ENCODE measurements at places on chromosomes 7 and 10.

DNA sequence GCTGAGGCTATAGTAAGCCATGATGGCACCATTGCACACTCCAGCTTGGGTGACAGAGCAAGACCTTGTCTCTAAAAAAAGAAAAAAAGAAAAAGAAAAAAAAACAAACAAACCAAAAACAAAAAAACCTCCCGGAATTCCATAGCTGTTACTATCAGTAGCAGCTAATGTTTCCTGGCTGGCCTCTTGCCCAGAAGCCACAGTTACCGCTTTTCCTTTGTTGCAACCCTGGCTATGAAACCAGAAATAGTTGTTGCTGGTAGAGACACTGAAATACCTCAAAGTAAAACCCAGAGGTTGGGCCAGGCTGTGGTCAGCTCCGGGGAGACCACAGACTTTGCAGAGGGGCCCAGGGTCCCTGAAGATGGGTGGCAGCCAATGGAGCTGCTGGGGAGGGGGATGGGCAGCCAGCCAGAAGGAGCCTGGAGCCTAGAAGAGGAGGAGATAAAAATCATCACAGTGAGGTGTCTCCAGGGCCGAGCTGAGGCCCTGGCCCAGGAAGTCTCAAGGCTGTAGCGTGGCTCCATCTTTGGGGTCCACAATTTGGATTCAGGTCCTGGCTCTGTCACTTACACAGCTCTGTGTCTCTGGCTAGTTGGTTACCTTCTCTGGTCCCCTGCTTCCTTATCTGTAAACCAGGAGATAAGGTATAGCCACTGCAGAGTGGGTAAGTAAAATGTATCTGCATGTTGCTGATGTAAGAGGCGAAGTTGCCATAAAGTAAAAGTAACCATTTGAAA lies 3.4 kb upstream of the CHST12 start:
- DNase-seq = peak; percentile 99

- no peak for DNase-seq
Observed at GRCh38 chr7:149883048-149883438, 9.3 kb downstream of the ATP6V0E2 start.

GRCh38 chr10:62239994-62240393 lies 28.6 kb downstream of the RTKN2 start:
- peak; percentile 22 for DNase-seq

DNA sequence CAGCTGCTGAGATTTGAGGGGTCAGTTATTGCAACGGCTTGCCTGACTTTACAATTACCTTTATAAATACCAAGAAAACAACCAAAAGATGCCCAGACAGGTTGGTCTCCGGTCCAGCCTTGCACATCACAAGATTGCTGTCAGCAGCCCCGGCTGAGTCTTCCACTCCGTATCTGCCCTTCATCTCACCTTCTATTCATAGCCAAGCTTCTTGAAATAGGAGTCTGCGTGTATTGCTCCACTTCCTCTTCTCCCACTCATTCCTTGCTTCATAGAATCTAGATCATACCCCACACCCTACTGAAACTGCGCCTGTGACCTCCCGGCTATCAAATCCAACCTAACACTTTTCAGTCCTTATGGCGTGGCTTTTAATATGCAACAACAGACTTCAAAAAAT lies 31.1 kb upstream of the USP6NL start:
- no peak for DNase-seq

- peak; percentile 96 for DNase-seq
Observed at GRCh38 chr7:20241194-20241910, 24.2 kb upstream of the MACC1 start.

- DNase-seq = no peak
Observed at GRCh38 chr10:69375307-69376151, 41.2 kb downstream of the TACR2 start.

DNA sequence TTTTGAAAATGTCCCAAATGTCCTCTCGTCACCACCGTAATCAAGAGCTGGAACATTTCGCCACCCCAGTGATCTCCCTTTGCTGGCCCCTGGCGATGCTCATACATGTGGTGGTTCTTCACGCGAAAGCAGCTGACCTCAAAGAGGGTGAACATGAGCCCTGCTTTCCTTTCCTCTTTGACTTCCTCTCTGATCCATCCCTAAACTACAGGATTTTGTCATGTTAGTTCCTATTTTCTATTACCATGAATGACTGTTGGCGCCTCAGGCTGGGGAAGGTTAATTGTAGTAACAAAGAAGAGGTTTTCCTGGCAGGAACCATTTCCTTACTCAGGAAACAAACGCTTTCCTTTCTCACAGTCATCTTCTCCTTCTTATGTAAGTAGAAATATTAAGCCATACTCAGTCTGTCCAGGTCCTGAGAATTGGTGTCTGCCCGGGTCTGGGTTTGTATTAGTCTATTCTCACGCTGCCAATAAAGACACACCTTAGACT lies 114.5 kb downstream of the INSYN2A start:
- DNase-seq = no peak

GRCh38 chr7:23285657-23286646 lies 13.2 kb upstream of the MALSU1 start:
- no peak for DNase-seq

GRCh38 chr10:107341281-107341680 lies 176.8 kb upstream of the SORCS1 start:
- DNase-seq = no peak

- no peak for DNase-seq
Observed at GRCh38 chr10:107144490-107144889, 20.0 kb downstream of the SORCS1 start.

DNA sequence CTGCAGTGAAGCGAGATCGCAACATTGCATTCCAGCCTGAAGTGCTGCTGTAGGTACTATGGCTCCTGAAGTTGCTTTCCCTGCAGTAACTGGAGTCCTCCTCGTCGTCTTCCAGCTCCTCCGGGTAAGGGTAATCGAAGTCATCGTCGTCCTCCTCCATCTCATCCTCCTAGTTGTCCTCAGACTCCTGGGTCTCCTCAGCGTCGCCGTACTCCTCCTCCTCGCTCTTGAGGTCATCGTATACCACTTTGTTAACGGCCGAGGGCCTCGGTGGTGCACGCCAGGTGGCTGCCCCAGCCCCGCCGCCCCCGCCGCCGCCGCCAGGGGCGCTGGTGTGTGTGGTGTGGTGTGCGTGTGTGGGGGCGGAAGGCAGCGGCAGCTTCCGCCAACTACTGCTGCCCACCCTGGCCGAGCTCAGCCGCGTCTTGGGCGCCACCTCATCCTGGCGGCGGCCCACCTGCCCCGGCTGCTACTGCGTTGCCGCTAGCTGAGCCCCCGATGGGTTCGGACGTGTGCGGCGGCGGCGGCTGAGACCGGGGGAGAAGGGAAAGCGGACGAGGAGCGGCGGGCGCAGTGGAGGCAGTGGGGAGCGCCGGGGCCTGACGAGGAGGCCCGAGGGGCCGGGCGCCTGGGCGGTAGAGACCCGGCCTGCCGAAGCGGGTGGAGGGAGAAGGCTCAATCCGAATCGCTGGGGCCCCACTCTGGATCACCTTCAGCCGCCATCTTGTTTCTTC lies 11.8 kb upstream of the ACBD5 start:
- DNase-seq = peak; percentile 68

- DNase-seq = peak; percentile 20
Observed at GRCh38 chr7:136588216-136588615, 280.2 kb upstream of the CHRM2 start.

DNA sequence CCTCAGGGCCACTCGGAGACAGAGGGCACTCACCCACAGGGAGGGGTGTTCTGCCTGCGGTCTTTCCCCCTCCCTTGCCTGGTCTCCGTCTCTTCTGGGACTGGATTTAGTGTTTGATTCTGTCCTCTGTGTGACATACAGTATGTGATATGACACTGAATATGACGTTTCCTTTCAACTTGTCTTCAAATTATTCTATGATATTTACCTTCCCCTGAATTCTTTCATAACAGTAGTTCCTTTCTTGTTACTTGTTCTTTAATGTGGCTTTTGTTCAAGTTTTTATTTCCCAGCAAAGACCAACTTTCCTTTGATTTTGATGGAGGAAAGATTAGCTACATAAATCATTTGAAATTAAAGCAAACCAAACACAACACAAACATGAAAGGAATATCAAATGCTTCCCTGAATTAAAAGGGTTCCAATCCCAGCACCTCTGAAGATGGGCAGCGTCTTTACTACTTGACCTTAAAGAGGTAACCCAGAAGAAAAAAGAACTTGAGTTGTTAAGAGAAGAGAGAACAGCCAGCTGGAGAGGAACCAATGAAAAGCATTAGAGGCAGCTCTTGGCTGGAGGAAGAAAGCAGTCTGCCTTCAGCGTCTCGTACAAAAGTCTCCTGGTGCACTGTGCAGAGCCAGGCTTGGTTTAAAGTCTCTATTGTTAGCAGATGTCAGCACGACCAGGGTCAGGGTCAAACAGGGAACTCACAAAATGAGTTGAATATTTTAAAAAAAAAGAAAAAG lies 18.3 kb upstream of the RHEB start:
- DNase-seq = no peak

DNA sequence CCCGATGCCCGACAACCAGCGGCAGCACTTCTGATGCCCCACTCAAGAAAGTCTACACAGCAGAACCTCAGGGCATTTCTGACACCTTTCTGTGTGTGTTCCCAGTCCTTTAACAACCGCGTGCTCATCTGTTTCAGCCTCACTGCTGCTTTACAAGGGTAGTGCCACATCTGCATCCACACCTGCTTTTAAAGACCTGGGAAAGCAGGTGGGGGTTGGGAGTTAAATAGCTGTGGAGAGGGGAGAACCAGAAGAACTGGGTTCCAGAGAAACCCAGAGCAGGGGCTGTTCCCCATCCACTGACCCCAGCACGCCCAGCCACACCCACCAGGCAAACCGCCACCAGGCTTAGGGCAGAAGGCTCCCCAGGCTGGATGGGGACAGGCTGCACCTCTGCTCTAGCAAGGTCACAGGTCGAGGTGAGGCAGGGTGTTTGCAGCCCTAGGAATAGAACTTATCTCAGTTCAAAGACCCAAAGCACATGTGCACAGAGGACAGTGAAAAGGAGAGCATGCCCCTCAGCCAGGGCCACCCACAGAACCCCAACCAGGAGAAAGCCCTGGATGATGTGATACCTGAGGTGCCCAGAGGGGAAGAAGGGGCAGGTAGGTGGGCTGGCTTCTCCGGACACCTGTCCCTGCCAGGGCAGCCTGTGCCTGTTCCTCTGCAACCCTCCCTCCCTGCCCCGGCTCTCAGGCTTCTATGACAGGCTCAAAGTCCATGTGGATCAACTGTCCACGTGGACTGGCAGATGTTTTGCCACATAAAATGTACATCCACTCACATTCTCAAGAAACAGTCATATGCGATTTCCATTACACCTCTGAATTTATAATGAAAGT lies 51.3 kb downstream of the COBL start:
- DNase-seq = no peak

GRCh38 chr10:113329121-113329596 lies 223.7 kb upstream of the HABP2 start:
- DNase-seq = peak; percentile 95

GRCh38 chr7:40348126-40348728 lies 213.4 kb downstream of the SUGCT start:
- DNase-seq = no peak

DNA sequence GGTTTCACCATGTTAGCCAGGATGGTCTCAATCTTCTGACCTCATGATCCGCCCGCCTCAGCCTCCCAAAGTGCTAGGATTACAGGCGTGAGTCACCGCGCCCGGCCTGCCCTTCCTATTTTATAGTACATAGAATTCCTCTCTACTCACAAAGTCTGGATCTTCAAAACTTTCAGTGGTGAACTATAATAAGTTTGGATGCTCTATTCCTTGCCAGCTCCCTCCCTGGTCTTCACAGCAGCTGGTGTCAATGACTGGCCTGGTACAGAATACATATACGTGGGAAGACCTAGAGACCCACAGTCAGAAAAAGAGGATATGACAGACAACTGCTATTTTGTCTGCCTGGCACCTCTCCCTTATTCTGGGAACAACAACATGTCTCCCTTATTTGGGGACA lies 40.8 kb downstream of the ARHGAP12 start:
- no peak for DNase-seq

DNA sequence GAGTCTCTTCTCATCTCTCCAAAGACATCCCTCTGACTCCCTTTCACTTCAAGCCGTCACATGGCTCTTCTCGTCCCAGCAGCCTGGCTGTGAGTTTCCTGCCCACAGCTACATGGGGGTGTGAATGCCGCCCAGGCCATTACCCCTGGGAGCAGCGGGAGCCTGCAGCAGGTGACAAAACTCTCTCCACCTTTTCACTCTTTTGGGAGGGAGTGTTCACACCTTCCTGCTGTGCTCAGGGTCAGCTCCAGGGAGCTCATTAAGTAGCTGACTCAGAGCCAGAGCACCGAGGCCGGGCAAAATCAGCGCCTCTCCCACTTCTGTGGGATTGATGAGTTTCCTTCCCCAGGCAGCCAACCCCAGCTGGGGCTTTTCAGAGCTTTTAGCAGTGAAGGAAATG lies 271.3 kb downstream of the TYW1 start:
- no peak for DNase-seq

DNA sequence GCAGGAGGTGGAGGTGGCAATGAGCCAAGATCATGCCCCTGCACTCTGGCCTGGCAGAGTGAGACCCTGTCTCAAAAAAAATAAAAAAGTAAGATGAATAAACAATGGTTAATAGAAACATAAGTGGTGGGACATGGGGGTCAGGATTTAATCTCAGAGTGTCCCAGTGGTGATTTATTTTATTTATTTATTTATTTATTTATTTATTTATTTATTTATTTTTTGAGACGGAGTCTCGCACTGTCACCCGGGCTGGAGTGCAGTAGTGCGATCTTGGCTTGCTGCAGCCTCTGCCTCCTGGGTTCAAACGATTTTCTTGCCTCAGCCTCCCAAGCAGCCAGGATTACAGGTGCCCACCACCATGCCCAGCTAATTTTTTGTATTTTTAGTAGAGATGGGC lies 482.6 kb upstream of the GALNT17 start:
- no peak for DNase-seq

DNA sequence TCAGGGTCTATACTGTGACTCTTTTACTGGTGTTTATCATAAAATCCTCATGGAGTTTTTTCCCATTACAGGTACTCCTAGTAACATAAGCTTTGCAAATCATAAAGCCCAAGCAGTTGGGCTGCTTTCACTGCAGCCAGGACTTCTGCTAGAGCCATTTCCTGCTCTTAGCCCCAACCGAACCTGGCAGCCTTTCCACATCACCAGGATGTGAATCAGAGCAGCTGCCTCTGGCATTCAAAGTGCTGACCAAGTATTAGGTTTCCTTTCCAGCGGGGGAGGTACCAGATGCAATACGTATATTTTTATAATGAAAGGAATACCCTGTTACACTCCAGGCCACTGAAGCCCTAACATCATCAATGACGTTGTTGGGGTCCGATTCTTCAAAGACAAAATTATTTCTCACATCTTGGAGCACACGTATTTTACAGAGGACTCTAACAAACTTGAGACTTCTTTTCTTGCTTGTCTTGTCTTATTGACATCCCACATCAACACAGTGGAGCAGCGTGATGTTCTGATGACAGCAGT lies 3.6 kb upstream of the HTR5A start:
- DNase-seq = peak; percentile 4

All from fibroblast of skin of scalp (primary cell).